ENCODE measurements at places on chromosomes 3 and 15.

GRCh38 chr3:14875411-14876175 is 56.8 kb downstream of the FGD5 start:
- no peak for DNase-seq

DNA sequence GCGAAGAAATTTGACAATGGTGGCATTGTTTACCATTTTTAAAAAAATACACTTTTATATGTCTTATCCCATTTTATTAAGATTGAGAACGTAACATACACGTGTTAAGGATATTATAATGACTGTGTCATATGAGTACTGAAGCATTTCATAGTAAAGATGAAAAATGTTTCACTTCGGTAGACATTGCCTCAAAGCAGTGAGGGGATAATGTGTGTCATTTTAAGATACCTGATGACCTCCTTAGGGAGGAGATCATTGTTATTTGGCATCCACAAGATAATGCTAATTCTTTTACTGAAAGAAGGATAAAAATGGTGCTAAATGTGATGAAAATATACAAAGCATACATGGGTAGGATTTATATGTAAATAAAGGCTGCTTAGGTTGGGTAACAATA is 107.3 kb downstream of the STAC start:
- no peak for DNase-seq

- no peak for DNase-seq
Measured at GRCh38 chr3:58092521-58092920, 84.3 kb downstream of the FLNB start.

GRCh38 chr3:31406896-31407295 is 125.8 kb upstream of the STT3B start:
- DNase-seq = no peak

- DNase-seq = no peak
Measured at GRCh38 chr3:151916781-151917180, 43.3 kb downstream of the SUCNR1 start.

- no peak for DNase-seq
Measured at GRCh38 chr15:82079736-82080135, 33.9 kb upstream of the MEX3B start.

- no peak for DNase-seq
Measured at GRCh38 chr3:121274411-121274810, 271.4 kb downstream of the POLQ start.

DNA sequence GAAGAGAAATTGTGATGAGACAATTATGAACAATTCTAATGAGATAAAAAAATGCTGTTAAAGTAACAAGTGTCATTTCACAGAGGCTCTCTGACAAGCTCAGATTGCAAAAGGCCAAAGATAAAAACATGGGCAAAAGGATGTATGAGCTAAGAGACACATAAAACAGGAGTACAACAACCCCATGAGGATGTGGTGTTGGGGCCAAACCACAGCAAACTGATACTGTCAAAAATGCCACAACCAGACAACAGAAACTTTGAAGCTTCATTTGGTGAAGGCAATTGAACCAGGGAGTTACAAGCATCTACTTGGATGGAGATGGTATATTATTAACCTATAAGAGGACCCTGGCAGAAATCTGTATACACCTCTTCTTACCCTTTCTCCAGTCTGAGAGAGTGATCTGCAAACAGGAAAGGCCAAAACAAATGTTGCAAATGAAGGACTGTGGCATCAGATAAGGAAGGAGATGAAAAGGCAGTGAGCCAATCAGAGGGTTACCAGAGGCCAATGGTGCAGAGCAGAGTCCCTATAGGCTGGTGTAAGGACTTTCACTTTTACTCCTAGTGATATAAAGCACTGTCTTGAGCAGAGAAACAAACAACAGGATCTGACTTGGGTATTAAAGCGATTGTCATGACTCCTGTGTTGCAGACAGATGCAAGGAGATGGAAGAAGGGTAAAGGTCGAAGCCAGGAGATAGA is 659.0 kb downstream of the NTRK3 start:
- no peak for DNase-seq

Measured in HuH-7.5 (cell line).